ENCODE measurements at places on chromosomes 3 and 15.

- no peak for DNase-seq
These were observed 28.1 kb upstream of the CD200R1L start for GRCh38 chr3:112874725-112875124.

DNA sequence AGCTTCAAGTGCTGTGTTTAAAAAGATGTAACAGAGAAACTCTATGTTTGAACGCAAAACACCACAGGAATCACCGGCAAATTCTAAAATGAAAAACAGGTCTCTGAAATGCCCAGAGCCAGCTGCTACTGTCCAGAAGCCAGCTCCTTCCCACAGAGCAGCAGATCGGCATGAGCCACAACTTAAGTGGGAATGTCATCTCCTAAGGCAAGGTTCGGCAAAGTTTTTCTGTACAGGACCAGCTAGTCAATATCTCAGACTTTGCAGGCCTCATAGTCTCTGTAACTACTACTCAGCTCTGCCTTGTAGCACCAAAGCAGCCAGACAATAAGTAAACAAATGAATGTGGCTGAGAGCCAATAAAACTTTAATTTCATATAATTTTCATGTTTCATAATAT, 4.9 kb downstream of the PLOD2 start:
- no peak for DNase-seq

- DNase-seq = no peak
These were observed 422 bp downstream of the LSAMP start for GRCh38 chr3:116444819-116445310.

DNA sequence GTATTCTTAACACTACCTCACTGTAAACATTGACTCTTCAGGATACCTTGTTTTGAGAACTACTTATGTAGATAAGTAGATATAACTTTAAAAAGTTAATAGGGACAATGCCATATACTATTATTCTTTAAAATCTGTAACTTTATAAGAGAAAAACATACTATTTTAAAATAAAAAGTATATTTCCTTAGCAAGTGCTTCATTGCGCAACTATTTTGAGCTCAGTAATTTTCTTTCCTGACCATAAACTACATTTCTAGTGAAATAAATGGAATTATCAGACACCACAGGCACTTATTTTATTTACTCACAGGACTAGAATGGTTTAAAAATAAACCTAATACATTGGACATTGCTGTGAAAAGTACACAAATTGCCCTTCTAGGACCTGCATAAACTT, 764.4 kb upstream of the LMCD1 start:
- DNase-seq = no peak

DNA sequence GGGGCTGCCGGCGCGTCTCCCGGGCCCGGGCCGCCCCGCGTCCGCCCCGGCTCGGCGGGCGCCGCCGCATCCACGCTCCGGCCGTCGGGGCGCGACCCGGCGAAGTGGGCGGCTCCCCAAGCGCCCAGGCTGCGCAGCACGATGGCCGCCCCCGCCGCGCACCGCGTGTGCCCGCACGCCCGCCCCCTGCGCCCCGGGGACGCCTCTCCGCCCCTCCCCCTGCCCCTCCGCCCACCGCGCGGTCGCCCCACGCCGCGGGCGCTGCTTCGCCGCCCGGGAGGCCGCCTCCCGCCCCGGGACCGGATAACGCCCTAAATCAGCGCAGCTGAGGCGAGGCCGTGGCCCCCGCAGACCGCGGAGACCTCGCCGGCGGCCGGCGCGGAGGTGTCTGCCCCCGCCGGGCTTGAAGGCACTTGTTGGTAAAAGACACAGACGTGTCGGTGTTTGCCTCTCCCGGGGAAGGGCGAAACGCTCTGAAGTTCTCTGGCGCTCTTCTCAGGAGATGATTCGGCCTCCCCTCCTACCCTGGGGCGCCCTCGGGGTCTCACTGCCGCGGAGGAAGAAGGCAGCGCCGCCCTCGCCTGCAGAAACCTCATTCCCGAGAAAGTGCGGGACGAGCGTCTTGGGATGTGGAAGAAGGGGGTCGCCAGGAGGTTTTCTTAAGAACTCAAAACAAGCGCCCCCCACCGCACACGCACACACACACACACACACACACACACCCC, at the start of gene BNC1:
TSS of gene BNC1 (minus strand) at position 106 of the 725 bp plus-strand sequence. CDS start at position 70, 36 bp downstream.
- no peak for DNase-seq

GRCh38 chr3:105613120-105613519, 246.4 kb downstream of the ALCAM start:
- no peak for DNase-seq

- no peak for DNase-seq
These were observed 1.3 kb downstream of the VGLL3 start for GRCh38 chr3:86989611-86990010.

GRCh38 chr15:80898040-80898439, 91.6 kb downstream of the MESD start:
- no peak for DNase-seq

DNA sequence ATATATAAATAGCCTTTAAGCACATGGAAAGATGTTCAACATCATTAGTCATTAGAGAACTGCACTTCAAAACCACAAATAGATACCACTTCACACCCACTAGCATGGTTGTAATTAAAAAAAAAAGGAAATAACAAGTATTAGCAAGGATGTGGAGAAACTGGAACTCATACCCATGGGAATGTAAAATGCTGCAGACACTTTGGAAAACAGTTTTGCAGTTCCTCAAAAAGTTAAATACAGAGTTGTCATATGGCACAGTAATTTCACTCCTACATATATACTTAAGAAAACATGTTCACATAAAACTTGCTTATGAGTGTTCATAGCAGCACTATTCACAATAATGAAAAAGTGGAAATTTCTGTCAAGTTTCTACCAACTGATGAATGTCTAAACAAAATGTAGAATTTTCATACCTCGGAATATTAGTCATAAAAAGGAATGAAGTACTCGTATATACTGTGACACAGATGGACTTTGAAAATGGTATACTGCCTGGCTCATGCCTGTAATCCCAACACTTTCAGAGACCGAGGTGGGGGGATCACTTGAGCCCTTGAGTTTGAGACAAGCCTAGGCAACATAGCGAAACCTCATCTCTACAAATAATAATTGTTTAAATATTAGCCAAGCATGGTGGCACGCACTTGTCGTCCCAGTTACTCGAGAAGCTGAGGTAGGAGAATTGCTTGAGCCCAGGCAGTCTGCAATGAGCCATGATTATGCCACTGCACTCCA, 28.1 kb downstream of the BCL2A1 start:
- DNase-seq = no peak

DNA sequence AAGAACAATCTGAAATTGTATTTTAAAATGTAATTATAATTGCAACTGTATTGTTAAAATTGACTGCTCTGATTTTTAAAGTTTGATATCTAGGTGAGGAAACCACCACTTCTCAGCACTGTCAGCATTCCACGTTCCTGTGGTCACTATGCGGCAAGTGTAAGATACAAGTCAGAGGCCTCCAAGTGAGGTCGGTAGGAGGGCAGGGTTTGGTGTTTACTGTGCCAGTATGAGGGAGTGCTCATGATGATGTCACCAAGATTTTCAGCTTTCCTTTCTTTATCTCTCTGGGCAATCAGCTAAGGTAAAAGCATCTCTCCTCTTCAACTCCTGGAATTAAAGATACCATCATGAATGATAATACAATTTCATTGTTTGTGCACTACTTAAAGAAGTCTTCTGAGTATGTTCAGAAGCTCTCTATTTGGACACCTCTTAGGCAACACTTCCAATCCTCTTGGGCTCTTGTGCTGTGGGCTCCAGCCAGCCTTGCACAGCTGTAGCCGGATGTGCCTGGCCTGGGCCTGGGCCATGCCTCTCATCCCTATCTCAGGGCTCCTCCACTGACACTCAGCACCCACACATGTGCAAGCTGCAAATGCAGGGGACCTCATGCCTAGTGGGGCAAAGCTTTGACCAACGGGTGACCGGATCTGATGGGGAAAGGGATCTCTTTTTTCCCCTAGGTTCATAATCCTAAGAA, 42.9 kb downstream of the CCR3 start:
- DNase-seq = peak; percentile 57
